Fibroblast of skin of right quadriceps (primary cell): ENCODE measurements at places on chromosomes 4 and X.

GRCh38 chrX:122739770-122740169, 444.3 kb upstream of the GRIA3 start:
- DNase-seq = peak; percentile 0

GRCh38 chr4:74768857-74769525, 25.3 kb downstream of the BTC start:
- DNase-seq = peak; percentile 25

GRCh38 chr4:56958111-56958517, 19.3 kb downstream of the NOA1 start:
- peak; percentile 90 for DNase-seq

DNA sequence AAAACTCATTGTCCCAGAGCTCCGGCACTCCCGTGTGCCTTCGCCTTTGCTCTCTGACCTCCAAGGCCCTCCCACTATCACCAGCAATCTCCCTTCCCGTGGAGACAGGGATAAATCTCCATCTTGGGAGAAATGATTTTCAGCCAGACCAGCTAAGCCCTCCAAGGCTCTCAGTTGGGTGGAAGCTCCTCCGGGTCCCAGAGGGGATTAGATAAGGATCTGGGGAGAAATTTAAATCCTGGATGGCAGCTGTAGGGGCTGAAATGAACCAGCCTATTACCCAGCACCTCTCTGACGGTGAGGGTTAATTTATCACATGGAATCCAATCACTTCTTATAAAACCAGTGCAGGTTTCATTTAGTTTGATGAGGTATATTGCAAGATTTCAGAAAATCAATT, 366.2 kb downstream of the FBXW7 start:
- no peak for DNase-seq

DNA sequence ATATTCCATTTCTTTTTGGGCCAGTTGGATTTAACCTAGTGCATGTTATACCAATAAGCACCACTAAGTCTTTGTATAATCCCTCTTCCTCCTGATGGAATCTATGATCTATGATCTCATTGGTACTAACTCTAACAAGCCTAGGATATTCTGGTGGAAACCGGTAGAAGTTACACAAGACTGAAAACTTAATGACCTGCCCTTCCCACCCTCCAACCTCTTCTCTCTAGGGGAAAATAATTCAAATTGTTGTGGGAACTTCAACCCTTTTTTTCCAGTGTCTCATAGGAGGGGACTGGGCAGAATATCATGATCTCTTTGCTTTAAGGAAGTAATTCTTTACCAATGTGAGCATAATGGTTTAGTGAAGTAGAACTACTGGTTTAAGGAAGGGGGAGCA, 289.5 kb upstream of the BOD1L1 start:
- DNase-seq = peak; percentile 93
